ENCODE measurements at places on chromosomes 1 and 21.

GRCh38 chr21:35737449-35737848 is 322.9 kb downstream of the SETD4 start:
- DNase-seq, result no peak

GRCh38 chr1:186848509-186849130 is 19.9 kb downstream of the PLA2G4A start:
- no peak for DNase-seq

DNA sequence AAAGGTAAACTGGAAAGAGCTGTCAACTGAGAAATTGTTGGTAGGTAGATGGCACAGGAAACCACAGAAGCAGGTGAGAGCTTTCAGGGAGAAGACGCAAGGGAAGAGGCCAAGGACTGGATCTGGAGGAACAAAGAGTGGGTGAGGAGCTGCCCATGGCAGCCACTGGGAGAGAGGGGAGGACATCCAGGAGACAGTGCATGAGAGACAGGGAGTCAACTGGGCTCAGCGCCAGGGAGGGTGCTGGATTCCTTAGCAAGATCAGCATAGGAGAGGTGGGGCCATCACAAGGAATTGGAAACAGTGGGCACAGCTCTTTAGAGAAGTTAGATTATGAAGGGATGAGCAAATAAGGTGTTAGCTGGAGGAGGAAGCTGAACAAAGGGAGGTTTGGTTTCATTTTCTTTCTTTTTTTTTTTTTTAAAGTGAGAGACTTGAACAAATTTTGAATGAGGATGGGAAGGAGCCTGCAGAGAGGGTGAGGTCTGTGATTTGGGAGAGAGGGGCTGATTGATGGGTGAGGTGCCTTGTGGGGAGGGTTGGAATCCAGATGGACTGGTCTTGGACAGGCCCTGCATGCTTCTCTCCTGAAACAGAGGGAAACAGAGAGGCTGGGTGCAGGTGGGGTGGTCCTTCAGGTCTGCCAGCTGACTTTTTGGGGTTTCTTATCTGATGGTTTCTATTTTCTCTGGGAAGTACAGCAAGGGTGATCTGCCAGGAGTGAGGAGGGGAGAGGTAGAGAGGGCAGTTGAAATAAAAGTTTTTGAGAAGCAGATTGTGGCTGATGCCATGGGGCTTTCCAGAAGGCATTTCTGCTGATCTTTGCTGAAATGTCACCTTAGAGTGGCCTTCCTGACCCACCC is 5.4 kb downstream of the CYP4B1 start:
- DNase-seq, result no peak

DNA sequence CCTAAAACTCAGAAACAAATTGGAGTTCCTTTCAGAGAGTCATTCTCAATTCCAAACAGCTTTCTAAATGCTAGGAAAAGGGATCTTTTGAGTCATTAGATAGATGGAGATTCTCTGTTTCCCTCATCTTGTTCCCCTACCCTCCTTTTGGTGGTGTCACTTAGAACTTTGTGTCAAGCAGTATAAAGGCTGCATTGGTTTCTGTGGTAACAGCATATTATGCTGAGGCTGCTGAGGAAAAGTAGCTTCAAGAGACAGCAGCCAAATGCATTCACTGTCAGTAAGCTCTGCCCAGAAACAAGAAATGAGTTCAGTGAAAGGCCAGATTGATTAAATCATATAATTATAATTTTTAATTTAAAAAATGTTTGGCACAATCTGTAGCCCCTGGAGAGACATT is 144.1 kb downstream of the LRRC40 start:
- DNase-seq, result no peak

DNA sequence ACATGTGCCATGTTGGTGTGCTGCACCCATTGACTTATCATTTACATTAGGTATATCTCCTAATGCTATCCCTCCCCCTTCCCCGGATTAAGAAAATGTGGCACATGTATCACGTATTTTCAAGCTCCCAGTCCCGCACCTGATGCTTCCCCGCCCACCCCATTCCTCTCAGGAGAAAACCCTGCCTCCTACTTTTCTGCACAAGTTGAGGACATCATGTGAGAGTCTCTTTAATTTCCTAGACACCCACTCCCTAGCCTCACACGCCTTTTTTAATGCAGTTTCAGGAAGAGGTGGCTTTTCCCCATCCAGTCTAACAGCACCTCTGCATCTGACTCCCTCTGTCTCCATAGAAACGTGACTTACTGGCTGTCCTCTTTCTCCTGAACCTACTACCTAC is 58.2 kb upstream of the GOLT1A start:
- no peak for DNase-seq

GRCh38 chr21:44390886-44391285 is 37.5 kb downstream of the TRPM2 start:
- DNase-seq, result no peak

DNA sequence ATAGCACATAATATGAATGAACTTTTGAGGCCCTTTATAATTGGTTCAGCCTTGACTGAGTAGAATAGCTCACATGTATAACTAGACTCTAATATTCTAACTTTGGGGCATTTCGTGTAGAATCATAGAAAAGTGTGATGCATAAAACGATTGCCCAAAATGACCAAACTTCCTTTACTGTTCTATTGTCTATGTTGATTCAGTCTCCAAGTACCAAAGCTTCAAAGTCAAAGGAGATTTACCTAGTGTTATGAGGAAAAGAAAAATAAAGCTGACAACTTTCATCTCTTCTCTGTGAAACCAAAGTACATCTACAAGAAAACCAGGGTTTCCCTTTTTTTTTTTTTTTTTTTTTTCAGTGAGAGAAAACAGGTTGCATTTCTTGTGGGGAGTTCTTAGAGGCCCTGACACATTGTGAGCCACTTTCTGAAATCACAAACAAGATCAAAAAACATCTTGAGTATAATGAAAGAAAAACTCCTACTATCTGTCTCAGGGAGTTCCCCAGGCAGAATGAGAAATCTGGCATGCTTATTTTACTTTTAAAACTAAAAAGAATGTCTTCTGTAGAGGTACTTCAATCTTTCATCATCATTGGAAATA is 183.4 kb downstream of the TNFSF18 start:
- no peak for DNase-seq

DNA sequence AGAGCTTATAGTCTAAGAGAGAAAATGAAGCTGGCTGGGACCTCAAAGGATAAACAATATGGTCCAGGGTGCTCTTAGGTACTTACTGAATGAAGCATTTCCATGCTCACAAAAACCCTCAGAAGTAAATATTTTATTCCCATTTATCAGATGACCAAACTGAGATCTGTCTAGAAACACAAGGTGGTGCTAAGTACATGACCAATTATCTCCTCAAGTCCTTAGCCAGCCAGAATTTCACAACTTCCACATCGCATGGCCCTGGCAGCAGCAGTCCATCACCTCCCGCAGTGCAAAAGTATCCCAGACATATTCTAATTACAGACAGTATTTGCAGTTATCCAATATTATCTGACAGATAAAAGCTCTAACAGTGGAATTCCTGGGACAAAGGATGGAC is 321.7 kb upstream of the PROX1 start:
- no peak for DNase-seq

GRCh38 chr1:244971552-244972216 is 107.3 kb upstream of the HNRNPU start:
- no peak for DNase-seq

DNA sequence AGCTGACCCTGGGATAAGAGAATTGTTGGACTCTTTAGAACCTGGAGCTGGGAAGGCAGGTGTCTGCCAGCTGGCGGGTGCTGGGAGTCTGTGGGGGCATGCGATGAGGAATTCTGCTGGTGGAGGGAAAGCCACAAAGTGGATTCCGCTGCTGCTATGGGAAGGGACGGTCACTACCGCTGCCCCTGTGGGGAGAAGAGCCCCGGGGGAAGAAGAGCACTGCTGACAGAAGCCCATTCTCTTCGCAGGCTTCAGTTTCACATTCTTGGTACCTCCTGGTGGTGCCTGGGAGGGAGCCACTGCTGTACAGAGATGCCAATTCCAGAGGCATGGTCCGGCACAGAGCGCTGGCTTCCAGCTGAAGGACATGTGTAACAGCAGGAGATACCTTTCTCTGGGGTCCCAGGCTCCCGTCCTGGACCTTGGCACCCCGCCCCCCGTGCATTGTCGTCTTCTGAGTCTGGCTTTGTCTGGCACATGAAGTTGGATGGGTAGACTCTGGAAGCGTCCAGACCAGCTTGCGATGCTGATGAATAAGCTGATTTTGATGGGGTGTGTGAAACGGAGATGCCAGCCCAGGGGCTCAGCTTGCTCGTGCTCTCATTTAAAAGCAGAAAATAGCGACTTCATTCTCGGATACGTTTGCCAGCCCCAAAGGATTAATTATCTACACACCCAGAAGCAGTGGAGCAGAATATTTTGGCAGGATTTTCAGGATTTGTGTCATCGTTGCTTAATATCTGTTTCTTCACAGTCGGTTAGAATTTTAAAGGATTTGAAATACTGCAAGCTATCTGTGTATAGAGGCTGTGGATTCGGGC is 13.2 kb downstream of the PDXK start:
- peak; percentile 50 for DNase-seq

DNA sequence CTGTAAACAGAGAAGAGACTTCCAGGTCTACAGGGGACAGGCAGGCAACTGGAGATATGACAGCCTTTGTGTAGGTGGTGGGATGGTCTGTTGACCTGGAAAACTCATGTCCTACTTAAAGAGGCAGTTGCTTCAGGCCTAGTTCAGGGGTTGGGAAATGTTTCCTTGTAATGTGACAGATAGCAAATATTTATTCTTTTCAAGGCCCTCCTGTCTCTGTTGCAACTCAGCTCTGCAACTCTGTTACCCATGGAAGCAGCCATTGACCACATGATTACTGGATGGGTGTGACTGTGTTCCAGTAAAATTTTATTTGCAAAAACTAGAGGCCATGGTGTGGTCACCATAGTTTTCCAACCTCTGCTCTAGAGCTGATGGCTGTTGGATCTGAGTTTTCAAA is 341.9 kb downstream of the PTBP2 start:
- no peak for DNase-seq

- DNase-seq, result no peak
These were observed 19.6 kb upstream of the EYA3 start for GRCh38 chr1:28108001-28108400.

DNA sequence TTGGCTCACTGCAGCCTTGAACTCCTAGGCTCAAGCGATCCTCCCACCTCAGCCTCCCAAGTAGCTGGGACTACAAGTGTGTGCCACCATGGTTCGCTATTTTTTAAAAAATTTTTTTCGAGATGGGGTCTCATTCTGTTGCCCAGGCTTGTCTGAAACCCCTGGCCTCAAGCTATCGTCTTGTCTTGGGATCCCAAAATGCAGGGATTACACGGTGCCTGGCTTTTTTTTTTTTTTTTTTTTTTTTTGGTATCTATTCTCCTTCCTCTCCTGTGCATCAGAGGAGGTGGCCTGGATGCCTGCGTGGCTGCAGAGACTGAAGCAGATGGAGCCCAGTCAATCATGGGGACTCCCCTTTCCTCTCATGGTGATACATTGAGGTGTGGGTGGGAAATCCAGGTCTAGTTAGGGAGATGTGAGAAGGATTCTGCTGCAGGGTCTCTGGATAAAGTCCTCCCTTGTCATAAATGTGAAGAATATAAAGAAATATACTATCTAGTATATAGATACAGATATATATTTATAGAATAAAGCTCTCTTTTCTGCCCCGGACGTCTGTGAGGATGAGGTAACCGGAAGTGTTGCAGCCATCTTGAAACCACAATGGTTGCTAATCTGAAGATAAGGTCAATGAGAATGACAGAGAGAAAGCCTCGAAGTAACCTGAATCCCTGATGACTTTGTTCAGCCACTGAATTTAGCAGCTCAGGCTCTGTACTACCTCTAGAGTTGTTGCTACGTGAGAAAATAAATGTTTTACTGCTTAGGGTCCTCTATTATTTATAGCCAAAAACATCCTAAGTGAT is 19.5 kb upstream of the RGSL1 start:
- no peak for DNase-seq

DNA sequence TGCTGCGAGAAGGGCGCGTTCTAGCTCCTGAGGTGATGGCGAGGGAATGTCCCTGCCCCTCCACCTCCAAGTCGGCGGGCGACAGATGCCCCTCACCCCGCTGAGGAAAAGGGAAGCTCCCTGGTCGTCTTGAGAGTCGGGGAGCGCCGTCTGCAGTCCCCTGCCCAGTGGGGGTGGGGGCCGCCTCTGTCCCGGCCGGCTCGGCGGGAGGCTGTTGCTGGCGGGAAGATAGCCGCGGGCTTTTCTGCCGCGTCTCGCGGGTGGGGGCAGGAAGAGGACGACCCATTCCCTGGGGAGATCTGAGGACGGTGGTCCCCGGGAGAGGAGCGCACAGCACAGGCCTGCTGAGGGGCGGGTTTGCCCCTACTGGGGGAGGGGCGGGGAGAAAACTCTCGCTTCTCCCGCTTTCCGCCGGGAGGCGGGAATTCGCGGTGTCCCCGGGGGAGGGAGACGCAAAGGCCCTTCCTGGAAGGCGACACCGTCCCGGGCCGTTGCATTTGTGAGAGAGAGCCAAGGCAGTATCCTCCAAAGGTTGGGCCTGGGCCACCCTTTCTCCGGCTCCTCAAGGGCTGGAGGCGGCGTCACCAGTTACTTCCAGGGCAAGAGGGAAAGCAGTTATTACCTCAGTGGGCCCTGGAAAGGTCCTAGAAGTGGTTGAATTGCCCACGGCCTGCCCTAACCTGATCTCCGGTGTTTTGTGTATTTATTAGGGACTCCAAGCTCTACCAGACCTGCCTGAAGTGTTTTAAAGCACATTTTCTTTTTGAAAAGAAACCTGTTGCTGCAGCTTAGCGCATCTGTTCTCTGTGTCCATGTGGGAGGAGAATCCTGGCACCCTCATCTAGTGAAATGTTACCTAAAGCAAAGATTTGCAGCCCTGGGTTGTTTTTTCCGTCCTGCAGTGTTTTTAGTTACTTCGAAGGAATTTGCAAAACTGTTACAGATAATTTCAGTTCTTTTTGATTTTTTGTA is 648 bp downstream of the S100PBP start:
- DNase-seq, result peak; percentile 57

GRCh38 chr1:33301273-33301984 is 19.5 kb downstream of the A3GALT2 start:
- no peak for DNase-seq

- no peak for DNase-seq
These were observed 3.0 kb upstream of the SUCO start for GRCh38 chr1:172530000-172530399.

DNA sequence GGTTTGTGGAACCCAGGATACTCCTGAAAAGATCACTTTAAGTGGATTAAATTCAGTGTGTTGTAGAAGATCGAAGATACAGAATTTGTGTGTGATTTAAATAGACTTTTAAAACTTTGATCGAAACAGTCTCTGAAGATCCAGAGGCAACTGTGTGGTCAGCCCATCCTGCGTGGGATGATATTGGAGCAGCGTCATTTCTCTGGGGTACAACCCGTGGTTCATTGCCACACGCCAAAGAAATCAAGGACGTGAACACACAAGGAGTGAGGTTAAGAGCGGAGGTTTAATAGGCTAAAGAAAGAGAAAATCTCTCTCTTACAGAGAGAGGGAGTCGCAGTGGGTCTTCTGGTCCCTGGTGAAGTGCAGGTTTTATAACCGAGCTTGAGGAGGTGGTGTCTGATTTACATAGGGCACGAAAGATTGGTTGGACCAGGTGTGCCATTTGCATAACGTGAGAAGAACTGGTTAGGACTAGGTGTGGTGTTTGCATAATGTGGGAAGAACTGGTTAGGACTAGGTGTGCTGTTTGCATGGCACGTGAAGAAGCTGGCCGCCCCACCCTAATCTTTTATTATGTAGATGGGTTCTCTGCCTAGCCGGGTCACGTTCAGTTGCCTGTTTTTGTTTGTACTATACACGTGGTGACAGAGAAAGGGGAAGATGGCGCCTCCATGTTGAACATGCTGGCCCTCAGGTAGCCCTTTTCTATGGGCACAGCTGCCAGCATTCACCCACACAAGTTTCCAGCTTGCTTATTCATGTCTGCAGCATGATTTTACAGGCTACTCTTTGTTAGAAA is 82.3 kb downstream of the ADSS2 start:
- DNase-seq, result no peak

- DNase-seq, result no peak
These were observed 110.7 kb upstream of the ERRFI1 start for GRCh38 chr1:8136766-8137165.
